Neural crest cell (in vitro differentiated cells): ENCODE measurements at places on chromosomes 7 and 10. TPM values are rescaled to one million over a fixed set of nuclear protein-coding genes. Genes with fewer than 3 reads are reported as not detected.
A peak's percentile ranks its signal among the peaks of the same experiment; 100 is the strongest.

Gene CHST12
- total RNA-seq: 13.5 and 15.0 TPM in 2 replicates

Gene HDAC9
- 28.3 and 32.3 TPM in 2 replicates for total RNA-seq

Gene PAPOLB
- 0.23 and 0.26 TPM in 2 replicates for total RNA-seq

Gene TOMM7
- 162 and 179 TPM in 2 replicates for total RNA-seq

DNA sequence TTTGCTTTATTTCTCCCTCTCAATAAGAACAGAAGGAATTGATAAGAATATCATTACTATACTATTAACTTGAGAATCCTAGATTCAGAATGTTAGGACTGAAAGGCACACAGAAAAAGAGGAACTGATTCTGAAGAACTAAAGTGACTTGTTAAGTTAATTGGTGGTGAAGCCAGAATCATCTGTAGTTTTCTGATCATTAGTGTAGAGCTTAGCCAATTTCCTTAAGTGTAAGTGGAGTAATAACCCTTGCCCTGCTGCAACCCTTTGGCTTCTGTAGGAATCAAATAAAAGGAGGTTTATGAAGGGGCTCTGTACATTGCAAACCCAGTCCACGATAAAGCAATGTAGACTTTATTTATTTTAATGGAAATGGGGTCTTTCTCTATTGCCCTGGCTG is 1186.0 kb downstream of the SORCS3 start:
- no peak for DNase-seq

GRCh38 chr7:288671-289101 is 1.3 kb upstream of the FOXL3 start:
- DNase-seq: no peak

DNA sequence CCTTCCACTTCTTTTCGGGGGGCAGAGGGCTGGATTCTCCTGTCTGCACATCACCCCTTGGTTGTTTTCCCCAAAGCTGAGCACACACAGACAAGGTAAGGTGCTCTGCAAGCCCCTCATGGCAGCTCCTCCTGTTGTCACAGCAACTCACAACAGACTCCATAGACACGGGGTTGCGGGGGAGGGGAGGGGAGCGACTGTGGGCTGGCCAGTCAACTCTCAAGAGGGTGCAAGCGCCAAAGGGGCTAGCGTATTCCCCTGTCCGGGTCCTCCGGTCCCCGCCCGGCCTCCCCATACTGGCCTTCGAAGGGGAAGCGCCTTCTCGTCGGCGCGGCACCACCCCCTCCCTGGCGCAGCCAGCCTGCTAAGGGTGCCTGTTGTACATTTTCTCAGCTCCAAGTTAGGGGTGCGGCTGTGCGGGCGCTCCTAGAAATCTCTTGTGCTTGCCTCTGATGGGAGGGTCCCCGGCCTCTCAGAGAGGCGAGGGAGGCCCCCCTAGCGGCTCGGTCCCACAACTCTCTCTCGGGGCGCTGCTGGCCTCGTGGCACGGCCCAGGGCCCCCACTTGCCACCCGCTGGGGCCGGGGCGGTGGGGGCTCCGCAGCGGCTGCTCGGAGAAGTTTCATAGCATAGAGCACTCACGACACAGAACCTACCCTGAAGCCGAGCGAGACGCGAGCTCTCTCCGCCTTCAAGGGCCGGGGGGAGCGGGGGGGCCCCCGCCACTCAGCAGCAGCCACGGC is 498 bp downstream of the RHOBTB1 start:
- peak; percentile 56 for DNase-seq

GRCh38 chr10:97321804-97322190 is 2.7 kb downstream of the FRAT1 start:
- DNase-seq: no peak

DNA sequence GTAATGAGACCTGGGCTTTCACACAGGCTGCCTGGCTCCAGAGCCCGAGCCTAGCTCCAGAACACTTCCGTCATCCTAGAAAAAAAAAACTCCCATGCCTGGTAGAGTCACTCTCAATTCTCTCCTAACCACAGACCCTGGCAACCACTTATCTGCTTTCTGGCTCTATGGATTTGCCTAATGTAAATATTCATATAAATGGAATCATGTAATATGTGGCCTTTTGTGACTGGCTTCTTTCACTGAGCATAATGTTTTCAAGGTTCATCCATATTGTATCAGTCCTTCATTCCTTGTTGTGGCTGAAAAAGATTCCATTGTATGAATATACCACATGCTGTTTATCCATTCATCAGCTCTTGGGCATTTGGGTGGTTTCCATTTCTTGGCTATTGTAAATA is 167.7 kb upstream of the MKLN1 start:
- no peak for DNase-seq

GRCh38 chr7:98997846-98998245 is 119.5 kb downstream of the TRRAP start:
- no peak for DNase-seq

DNA sequence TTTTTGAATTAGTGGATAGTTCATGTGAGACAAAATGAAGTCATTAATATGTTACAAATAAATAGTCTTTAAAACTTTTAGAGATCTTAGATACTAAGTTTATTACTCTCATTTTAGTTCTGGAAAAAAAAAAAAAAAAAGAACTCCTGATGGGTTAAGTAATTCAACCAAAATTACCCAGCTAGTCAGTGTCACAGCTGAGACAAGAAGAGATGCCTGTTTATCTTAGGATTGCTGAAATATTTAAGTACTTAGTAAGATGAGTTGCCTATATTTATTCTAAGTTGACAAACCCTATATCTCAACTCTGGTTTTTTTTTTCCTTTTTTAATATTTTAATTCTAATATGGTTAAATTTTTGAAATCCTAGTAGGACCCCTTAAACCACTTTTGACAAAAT is 781.0 kb upstream of the LRRN3 start:
- no peak for DNase-seq

GRCh38 chr7:131424219-131424822 is 96.6 kb downstream of the MKLN1 start:
- DNase-seq: no peak

- no peak for DNase-seq
Measured at GRCh38 chr10:9291081-9291480, 1236.6 kb downstream of the GATA3 start.

DNA sequence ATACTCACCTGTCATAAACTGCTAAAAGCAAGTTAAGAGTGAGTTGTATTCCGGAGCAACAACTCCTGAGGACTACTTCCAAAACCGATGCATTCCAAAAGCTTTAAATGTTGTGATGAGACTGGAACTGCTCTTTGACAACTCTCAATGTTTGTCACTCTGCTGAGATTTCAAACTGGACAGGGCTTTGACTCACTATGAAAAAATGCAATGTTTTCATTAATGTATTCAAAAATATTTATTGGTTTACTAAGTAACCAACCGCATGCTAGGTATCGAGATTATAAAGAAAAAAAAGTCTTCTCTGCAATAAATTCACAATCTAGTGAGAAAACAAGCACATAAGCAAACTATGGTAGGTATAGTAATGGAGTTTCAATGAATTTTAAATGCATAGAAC is 107.9 kb upstream of the GNAI1 start:
- no peak for DNase-seq

- DNase-seq: no peak
Measured at GRCh38 chr10:77637532-77638320, at the start of gene KCNMA1. Gene KCNMA1, minus strand, starts transcription at chr10:77637808.

- no peak for DNase-seq
Measured at GRCh38 chr10:72026278-72027111, 61.9 kb downstream of the SPOCK2 start.

GRCh38 chr7:19235680-19236079 is 90.5 kb upstream of the FERD3L start:
- DNase-seq: no peak

DNA sequence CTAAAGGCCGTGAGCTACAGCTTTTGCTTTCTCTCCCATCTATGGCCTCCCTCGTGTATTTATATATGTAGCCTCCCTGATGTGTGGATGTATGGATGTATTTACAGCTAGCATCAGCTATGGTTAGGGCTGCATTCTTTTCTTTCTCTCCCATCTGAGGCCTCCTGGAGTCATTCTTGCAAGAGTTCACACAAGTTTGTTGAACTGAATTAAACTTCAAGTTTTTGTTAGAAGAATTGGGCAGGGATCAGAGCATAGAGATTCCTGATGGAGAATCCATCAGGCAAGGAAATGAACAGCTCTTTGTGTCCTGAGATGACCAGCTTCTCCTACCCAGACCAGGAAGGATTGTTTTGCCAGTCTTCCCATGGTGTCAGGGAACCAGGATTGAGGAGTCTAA is 60.3 kb downstream of the AHCYL2 start:
- DNase-seq: no peak

DNA sequence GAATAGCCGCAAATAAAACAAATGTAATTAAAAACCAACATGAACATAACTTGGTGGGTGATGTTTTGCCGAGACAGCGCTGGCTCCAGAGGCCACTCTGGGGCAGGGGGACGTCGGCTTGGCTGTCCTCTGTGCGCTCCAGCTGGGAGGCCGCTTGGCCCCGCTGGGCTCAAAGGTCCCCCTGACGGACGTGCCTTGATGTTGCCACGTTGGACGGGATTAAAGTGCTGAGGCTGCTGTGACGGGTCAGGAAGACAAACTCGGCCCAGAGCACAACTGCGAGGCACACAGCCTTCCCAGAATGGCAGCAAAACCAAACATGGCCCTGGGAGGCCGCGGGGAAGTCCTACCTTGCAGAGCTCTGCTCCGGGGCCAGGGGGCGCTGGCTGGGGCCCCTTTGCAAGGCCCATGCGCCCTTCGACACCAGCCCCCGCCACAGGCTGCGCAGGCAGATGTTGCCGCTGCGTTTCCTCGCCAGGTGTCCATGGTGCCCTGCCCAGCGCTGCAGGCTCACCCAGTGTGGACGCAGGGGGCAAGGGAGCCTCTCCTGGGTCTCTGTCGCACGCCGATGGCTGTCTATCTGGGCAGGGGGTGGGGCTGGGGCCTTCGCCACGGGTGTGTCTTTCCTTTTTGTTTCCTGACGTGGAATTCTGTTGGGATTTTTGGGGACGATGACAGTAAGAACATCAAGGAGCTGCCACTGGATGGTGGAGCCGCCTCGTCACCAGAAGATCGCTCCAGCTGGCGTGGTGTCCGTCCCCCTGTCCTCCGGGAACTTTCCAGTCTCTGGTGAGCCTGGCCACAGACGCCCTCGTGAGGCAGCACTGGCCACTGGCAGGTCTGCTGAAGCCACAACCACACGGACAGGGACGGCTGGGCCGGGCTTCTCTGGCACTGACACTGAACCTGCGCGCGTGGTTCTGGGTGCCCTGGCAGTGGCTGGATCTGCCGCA is 99.6 kb upstream of the DIP2C start:
- peak; percentile 51 for DNase-seq

DNA sequence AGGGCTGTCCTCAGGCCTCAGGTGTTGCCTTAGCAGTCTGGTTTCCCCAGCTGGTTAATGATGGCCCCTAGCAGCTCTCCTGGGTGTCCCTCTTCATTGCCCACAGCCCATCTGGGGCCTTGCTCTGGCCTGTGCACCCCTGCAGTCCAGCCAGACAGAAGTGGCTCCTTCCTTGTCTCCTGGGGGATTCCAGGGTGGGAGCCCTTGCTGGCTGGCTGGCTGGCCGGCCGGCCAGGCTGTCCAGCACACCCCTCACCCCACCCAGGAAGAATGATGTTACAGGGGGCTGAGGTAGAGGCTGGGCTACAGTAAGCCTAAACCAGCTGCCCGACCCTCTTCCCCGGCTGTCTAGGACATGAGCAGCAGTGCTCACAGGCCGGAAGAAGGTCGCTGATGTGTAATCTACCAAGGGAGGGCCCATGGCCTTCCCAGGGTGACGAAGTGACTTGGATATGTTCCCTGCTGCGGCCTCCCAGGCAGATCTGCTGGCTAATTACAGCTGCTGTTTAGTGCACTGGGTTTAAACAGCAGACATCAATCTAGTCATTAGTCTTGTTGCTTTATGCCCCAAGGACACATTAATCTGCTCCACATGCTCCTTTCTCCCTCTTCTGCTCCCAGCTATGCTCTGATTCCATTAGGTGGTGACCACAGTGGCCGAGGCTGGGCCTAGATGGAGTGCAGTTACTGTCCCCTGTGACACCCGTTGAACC is 53.8 kb upstream of the LRRC4 start:
- no peak for DNase-seq
